ENCODE measurements at places on chromosomes 4 and X.
A peak's percentile ranks its signal among the peaks of the same experiment; 100 is the strongest.

DNA sequence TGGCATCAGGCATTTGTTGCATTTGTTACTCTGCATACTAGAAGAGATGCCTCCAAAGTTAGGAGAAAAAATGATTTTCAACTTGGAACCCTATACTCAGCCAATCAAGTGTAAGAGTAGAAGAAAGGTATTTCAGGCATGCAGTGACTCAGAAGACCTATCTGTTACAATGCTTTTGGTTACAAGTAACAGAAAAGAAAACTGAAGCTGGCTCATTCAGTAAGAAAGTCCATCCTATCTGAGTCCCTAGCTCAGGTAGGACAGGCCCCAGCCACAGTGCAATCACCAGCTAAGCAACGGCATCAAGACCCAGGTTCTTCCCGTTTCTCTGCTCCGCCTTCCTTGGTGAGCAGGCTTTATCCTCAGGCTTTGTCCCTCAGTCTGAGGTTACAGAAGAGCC, 23.3 kb downstream of the MECP2 start:
- no peak for DNase-seq

DNA sequence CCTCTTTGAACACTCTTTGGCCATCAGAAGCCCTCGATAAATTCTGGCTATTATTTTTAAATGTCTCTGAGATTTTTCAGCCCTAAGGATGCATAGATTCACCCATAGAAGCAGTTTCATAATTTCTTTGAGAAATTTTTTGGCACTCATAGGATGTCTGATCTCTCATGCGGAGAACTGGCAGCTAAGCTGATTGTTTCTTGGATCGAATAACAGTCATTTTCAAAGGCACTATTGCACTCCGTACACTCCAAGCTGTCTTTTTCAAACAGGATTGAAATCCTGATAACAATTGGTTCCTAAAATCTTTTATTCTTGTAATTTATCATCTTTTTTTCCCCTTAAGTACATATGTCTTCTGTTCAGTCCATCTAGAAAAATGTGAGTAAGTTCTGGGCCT, 411.9 kb downstream of the SPOCK3 start:
- DNase-seq, result no peak

DNA sequence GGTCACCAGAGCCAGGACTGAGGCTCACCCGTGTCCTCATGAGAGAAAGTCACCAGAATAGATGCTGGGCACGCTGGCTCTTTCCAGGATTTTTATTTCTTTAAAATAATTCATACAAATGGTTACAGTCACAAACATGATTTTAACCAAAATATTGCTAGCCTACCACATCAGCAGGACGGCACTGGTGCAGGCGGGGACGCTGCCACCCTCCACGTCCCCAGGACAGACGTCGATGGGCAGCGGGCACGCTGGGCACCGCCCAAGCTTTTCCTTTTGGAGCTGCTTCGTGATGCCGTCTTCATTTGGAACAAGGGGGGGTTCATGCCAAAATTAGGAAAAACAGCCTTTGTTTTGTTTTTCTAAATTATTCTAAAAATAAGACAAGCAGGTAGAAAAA, 37.6 kb downstream of the CTBP1 start:
- DNase-seq, result no peak

- no peak for DNase-seq
Observed at GRCh38 chr4:139783741-139784484, 118.3 kb downstream of the MGST2 start.

- no peak for DNase-seq
Observed at GRCh38 chr4:84166486-84166885, 332.6 kb downstream of the NKX6-1 start.

GRCh38 chr4:99468889-99469288, 33.7 kb upstream of the ADH7 start:
- DNase-seq, result no peak

DNA sequence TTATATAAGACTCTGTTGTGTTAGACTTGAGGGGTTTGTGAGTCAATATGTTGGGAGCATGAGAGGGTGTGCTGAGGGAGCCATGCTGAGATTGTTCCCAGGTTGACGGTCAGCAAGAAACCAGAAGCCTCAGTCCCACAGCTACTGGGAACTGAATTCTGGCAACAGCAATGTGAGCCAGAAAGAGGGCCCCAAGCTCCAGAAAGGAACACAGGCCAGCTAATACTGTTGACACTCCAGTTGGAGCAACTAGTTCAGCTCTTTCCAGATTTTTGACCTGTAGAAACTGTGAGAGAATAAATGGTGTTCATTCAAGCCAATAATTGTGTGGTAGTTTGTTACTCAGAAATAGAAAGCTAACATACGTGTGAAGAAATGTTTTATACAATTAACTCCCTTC, 17.1 kb downstream of the ADH1A start:
- DNase-seq, result no peak

- no peak for DNase-seq
Observed at GRCh38 chr4:172892300-172892699, 276.3 kb upstream of the GALNT7 start.

DNA sequence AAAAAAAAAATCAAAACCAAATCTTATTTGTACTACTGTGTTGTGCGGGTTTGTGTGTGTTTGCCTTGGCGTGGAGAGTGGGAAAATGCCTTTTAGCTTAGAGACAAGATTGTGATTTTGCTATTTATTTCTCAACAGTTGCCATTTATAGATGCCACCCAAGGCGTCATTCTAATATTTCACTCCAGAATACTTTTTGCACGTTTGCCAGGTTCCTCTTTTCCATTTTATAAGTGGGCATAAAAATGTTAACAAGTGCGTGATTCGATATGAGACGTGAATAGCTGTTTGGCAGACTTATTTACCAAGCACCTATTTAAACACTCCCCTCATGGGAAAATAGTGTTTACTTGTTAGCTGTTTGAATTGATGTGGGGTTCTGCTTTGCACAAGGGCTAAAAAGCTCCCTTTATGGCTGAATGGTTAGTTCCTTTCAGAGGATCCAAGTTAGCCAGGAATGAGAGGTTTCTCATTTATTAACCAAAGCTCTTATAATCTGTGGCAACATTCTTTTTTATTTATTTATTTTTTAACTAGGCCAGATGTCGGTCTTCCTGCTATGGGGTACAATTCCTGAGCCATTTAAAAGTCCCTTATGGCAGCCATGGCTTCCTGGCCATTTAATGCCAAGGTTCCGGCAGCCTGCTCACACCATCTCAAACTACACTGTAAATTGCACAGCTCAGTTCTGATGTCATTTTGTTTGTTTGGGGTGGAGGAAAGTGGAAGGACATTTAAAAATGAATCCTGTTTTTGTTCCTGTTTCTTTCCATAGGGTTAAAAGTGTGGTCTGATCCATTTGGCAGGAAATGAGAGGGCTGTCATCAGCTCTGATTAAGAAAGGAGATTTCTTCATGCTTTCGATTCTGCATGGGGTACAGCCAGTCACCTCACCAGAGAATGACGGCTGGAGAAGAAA, 14.6 kb downstream of the SMIM20 start:
- no peak for DNase-seq

DNA sequence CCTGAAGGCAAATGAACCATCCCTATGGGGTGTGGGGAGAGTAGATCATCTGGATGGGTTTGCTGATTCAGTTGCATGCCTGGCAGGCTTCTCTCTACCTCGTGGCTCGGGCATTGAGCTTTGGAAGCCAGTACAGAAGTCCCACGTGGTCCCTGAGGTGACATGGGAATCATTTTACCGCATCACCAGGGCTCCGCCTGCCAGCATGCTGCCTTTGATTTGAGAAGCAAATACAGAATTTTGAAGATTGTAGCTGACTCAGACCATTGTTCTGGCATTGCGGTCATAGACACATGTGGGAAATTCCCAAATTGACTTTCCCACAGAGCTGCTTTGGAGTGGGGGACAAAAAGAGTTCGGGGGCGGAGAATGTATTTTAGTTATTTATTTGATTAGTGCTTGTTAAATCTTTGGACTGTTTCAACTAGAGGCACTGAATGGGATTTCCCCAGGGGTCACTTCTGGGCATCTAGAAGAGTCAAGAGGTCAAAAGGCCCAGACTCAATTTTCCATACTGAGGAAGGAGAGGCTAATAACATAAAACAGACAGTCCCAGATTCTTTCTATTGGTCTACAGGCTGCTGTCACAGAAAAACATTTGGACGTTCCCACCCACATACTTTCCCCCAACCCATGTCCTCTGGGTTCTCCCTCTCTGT, 79.3 kb downstream of the NHSL2 start:
- no peak for DNase-seq

- no peak for DNase-seq
Observed at GRCh38 chr4:47752214-47752613, 85.7 kb downstream of the CORIN start.

- no peak for DNase-seq
Observed at GRCh38 chrX:150262456-150262855, 100.7 kb upstream of the MAMLD1 start.

- no peak for DNase-seq
Observed at GRCh38 chr4:7830747-7831146, 108.9 kb downstream of the AFAP1 start.

- DNase-seq, result no peak
Observed at GRCh38 chr4:127578491-127578890, 54.3 kb upstream of the INTU start.

GRCh38 chr4:4758681-4759080, 100.8 kb upstream of the MSX1 start:
- DNase-seq, result no peak

DNA sequence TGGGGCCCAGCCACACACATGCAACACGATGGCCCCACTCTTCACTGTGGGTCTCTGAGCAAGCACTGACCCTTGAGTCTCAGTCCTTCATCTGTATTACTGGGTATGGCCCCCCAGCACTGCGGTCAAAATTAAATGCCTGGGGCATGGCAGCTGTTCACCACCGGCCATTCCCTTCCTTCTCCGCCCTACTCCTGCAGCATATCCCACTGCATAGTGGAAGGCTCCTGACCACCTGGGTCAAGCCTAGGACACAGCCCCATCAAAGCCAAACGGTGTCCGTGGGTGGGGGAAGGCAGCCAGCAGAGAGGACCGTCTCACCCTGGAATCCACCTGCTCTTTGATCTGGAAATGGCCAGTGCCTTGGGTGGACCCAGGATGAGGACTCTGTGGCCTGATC, 30.7 kb downstream of the PPP2R2C start:
- DNase-seq, result no peak

DNA sequence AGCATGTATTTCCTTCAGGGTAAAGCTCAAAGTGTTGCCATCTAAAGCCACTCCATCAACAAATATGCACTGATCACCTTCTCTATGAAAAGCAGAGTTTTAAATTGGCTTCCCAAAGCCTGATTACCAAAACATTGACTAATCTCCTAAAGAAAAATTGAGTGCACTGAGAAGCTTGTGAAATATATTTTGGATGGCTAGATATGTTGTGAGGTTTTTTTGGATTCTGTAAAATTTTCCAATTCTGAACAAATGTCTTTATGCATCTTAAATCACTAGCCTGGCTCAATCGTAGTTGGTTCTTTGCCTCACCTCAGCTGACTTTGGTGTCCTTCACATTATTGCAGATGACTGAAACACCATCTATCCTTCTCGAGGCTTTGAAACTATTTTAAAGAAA, 14.9 kb upstream of the EXOSC9 start:
- no peak for DNase-seq

GRCh38 chr4:143549928-143550327, 36.4 kb downstream of the SMARCA5 start:
- DNase-seq, result no peak

GRCh38 chr4:120858776-120859175, 63.8 kb downstream of the PRDM5 start:
- DNase-seq, result no peak

DNA sequence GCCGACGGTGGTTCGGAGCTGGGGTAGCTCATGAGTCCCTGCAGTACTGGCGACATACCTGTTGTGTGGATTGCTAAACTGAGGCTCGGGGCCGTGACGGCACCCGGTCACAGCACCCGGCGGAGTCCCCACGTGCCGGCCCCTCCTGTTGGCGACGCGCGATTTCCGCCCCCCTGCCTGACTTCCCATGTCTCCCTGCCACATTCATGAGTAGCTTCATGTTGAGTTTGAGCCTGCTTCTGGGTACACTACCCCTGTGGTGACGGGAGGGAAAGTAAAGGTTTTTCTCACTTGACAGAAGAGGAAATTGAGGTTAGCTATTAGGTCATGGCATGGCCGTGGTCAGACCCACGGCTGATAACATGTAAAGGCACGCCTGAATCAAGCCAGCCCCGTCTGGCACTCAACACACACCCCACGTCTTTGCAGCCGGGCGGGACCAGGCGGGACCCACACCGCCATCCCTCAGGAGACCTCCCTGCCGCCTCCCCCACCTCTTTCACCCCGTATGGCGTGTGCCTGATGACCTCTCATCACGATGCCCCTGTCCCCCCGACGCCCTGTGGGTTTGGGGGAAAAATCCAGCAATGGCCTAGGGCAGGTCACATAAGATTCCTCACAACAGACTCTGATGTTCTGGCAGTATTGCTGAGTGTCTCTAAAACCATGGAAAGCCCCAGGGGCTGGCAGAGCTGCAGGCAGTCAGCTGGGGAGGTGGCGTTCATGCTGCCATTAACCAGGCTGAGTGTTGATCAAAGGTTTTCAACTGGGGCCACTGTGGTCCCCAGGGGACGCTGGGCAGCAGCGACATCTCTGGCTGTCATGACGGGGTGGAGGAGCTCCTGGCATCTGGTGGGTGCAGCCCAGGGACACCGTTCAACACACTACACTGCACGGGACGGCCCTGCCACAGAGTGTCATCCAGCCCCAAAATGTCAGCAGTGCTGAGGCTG, 29.2 kb downstream of the P2RY8 start:
- DNase-seq, result no peak

- DNase-seq, result peak; percentile 66
Observed at GRCh38 chrX:108438110-108438623, at the start of gene COL4A6. COL4A6 (minus strand) TSS chrX:108438422; CDS start chrX:108438196, 226 bp downstream.

GRCh38 chr4:2741626-2742025, 14.5 kb downstream of the TNIP2 start:
- DNase-seq, result no peak

- no peak for DNase-seq
Observed at GRCh38 chr4:1576304-1576960, 107.7 kb downstream of the FAM53A start.

DNA sequence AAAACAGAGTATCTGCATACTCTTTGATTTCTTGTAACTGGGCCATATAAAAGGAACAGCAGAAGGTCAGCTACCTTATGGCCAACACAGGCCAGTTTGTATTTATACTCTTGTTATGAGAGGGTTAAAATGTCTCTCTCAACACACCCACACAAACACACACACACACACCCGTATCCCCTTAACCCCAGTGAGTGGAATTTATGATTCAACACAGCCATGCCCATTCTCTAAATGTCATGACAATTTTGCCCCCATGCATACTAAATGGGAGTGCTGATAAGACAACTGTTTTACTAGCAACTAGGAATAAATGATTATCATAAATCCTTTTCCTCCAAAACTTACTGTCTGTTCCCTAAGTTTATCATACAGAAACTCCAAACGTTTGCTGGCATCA, 22.1 kb upstream of the SCD5 start:
- no peak for DNase-seq

DNA sequence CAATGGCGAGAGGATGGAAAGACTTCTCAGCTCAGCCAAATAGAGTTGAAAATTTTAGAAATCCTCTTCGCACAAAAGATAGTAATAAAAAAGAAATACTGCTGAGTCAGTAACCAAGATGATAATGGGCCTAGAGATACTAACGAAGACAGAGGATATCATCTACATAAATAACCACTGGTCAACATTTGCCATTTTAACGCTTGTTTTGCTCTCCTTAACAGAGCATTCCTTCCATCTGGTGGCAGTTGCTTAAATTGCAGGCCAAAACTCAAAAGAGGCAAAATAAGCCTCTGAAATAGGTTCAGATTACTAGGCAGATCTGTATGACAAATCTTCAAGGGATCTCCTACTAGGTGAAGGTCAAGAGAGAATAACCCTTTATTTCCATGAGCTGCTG, 51.7 kb upstream of the MCF2 start:
- no peak for DNase-seq
